ENCODE measurements at places on chromosomes 1 and 21.

DNA sequence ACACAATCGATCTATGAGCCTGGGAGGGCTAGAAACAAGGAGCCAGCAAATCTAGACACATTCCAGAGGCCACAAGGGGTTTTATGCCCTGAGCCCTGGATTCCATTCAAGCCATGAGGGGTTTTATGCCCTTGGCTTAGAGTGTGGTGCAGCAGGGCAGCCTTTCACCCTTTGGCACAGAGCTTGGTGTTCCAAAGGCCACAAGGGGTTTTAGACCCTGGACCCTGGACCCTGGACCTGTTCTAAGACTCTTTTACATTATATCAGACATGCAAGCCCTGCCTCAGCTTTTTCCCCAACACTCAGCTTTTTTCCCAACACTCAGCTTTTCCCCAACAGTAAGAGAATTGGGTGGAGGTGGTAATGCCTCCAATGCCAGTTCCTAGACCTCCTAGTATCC, 13.3 kb downstream of the MSTO1 start:
- no peak for DNase-seq

GRCh38 chr1:196910215-196910614, 22.4 kb downstream of the CFHR4 start:
- DNase-seq = no peak

- no peak for DNase-seq
Observed at GRCh38 chr1:149883598-149884247, 15.6 kb upstream of the BOLA1 start.

DNA sequence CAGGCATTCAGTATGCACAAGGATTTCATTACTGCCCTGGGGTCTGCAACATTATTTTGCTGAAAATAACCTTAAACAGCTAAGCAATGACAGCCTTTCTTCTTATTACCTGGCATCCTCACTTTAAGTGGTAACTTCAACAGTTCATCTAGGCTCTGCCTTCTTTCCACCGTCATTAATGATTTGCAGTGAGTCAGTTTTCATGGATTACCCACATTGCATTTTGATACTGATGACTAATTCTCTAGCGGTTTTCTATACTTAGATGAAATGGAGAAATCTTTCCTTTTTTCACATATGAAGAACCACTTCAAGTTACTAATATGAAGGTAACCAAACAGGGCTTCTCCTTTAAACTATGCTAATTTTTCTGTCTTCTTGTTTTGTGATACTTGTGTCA, 226.9 kb upstream of the TMPRSS15 start:
- DNase-seq = no peak

- no peak for DNase-seq
Observed at GRCh38 chr1:150760013-150760412, 5.6 kb downstream of the CTSS start.

DNA sequence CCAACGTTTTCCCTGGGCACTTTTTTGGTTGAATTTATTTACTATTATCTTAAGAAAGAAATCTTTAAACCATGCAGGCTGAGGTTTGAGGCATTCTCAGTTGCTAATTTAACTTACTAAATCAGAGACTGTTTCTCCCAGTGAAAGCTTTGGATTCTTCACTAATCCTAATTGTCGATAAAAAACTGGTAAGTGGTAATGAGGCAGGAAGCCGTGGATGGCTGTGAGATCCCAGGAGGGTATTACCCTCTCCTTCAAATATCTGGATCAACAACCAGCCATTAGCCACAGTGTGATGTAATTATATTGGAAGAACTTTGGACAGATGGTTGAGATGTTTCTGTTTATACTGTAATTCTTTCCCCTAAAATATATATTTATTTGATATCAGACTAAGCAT, 485.0 kb downstream of the DISC1 start:
- no peak for DNase-seq

DNA sequence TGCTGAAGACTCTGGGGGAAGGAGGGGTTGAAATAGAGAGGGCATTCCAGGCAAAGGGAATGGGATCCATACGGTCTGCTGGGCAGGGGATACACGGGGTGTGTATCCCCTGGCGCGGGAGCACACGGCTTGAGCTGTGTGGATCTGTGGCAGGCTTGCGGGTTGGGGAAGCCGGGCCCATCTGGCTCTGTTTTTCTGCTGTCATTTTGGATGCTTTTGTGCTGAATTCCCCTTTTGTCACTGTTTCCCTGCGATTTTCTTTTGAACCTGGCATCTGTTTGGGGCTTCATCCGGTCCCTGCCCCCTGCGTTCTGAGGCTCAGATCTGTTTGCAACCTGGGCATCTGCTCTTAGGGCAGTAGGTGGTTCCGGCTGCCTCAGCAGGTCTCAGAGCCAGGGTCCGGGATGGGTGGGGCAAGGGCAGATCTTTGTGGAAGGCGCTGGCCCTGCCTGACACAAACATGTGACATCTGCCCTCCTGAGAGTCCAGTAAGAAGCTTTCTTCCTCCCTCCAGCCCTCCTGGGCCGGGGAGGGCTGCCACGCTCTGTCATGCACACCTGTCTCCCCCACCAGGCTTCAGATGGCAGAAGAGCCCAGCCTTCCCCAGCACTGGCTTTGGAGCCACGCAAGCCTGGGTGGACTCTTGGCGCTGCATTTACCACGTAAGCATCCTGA, 84.0 kb downstream of the IGSF21 start:
- no peak for DNase-seq

DNA sequence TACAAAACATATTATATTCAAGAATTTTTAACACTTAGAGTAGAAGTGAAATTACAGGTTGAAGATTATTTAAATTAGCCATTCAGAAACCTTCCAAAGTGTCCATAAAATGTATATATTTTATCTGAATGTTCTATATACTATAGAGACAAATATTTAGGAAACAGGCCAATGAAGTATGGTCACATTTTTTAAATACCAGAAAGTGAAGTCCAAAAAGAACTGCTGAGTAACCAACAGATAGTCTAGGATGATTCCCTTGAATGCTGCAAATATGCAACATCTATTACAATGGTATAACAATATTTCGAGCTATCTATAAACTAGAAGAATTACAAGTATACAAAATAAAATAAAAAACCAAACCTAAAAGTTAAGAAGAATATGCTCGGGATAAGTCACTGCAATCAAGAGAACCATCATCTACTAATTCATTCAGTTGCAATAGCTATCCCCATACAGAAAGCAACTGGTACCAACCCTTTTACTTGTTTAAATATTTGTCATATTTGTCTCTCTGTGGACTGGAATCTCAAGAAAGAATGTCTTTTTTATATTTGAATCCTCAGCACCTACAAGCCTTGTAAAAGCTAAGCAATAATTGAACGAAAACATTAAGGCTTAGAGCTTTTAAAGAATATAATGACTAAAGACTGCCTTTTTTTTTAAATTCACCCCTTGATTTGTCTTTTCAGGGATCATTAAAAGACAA, 8.1 kb downstream of the ODF2L start:
- no peak for DNase-seq

- DNase-seq = no peak
Observed at GRCh38 chr1:3194760-3195479, 125.9 kb downstream of the PRDM16 start.

DNA sequence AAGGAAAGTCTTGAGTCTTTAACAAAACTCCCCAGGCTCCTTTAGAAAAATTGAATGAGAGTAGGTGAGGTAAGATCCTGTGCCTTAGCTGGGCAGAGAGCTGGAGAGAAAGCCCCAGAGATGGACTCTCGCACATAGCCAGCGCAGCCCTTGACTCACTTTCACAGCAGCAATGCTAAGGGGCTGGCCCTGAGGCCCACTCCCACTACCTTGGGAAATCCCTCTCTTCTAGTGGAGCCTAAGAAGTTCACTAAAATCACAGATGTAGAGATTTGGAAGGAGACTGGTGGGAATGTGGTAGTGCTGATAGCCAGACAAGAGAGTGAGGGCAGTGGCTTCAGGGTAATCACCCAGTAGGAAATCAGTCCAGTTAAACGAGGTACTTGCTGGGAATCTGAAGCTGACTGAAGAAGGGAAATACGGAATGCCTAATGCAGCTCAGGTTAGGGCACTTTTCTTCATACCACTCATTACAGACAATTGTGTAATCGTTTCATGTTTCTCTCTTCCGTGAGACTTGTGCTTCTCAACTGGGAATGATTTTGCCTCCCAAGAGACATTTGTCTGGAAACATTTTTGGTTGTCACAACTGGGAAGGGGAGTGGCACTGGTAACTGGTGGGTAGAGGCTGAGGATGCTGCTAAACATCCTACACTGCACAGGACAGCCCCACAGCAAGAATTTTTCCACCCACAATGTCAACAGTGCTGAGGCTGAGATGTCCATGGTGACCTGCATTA, 42.4 kb upstream of the LRRC8C start:
- no peak for DNase-seq

DNA sequence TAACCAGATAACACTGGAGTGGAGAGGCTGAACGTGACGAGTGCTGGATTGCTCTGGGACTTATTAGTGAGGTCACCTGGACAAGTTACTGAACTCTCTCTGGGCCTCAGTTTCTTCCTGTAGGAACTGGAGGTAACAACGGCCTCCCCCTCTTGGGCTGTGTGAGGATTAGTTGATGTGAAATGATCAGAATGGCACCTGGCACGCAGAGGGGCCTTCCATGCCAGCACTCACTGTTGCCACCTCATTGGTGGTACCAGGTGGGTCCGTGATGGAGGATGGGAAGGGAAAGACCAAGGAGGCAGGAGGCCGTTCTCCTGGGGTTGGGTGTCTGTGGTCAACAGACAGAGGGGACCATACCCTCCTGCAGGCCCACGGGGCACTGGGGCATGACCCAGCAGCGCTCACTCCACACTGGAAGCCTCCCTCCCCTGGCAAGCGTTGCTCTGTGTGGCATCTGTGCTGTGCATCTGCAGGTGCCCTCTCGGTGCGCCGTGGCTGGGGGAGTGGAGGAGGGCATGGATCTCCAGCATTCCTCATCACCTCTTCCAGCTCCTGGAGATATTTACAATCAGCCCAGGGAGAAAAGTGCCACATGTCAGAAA, 349.5 kb upstream of the VAMP3 start:
- no peak for DNase-seq

DNA sequence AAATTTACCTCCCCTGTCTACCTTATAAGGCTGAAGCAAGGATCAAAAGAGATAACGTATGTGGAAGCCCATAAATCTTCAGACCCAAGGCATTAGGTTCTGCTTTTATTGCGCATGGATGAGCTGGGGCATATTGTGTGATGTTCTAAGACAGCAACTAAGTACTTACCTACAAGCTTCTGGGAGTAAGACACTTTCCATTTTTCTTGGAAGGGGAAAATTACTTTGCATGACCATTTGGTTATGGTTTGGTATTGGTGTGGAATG, 21.1 kb downstream of the LMOD1 start:
- DNase-seq = no peak

- no peak for DNase-seq
Observed at GRCh38 chr1:176976225-176976624, 188.3 kb downstream of the ASTN1 start.

All from erythroblast (primary cell).